ENCODE measurements at places on chromosomes 6 and 20.

GRCh38 chr6:109299776-109300564 is 82.3 kb downstream of the CD164 start:
- no peak for DNase-seq

DNA sequence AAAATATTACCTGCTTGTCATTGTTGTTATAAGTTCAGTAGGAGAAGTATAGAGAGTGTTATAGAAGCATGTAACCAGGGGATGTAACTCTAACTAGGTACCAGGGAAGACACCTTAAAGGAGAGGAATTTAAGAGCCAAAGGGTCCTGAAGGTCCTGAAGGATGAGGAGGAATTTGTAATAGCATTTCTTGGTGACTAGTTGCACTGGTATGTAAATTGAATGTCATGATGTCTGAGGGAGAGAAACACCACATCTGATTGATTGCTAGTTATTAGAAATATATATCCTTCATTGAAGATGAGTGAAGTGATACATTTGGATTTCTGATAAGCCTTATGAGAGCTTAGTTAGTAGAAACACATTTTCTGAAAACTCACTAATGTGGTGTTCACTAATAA is 643.8 kb downstream of the RFPL4B start:
- no peak for DNase-seq

GRCh38 chr6:169424821-169425240 is 171.2 kb upstream of the THBS2 start:
- no peak for DNase-seq

DNA sequence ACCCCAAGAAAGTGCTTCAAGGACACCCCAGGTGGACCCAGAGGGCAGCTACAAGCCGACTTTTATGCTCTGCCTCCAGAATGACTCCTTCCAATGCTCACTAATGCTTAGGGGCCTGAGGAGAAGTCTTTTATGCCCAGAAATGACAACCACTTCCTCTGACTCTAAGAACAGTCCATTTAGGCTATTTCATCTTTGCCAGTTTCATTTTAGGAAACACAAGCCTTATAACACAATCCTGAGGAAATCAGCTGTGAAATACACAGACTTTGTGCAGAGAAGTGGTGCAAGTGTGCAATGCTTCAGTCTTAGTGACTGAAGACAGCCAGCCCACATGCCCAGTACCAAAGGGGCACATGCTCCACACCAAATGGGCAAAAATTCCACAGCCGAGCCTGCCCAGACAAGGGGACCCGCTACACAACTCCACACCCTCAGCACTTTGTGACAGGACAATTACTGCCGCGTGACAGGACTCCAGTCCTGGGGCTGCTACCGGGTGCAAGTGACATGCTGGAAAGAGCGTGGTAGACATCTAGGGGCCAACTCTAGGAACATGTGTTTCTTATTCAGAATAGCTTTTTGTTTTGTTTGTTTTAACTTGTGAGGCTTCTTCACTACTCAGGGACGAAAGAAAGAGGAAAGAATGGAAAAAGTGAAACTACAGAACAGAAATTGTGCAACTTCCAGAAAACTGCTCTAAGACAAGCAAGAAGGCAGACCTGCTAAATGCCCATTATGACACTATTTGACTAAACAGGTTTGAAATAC is 28.2 kb upstream of the PLAGL1 start:
- no peak for DNase-seq

DNA sequence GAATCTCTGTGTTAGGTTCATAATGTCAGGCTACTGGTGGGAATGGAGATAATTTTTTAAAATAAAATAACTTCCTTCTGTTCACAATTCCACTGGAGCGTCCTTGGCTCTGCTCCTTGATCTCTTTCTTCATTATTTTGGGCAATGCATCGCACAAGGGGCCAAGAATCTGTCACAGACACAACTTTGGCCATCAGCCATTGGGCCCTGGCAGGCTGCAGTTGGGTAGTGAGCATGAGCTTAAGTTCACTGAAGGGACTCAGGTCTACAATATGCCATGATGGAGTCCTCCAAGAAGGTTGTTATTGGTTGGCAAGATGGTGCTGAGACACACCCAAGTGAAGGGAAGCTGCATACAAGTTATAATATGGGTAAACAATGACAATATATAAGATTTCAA is 40.0 kb downstream of the CYP39A1 start:
- no peak for DNase-seq

- DNase-seq: no peak
These were observed 41.9 kb upstream of the TMEM170B start for GRCh38 chr6:11495565-11496145.

DNA sequence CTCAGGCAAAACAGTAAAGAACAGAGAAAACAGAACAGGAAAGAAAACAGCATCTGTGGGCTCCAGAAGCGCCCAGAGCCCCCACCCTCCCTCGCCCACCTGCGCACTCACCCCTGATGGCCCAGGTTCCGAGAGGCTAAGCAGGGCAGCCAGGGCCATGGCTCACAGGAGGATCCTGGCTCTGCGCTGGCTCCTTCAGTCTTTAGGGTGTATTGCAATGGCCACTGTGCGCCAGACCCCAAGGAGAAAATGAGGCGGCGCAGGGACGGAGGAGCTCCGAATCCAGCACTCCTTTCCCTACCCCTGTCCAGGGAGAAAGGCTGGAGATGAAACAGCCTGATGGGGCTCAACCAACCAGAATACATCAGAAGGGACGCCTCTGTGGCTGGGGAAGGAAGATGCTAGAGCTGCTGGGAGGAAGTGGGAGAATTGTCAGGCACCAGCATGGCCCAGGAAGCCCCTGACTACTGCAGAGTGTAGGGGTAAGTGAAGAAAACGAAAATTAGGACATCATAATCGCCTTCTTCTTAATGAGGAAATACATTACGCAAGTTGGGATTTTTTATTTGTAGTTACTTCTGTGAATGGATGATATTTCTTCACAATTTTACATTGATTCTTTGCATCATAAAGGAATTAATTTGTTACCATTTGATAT is 49.0 kb downstream of the COL11A2 start:
- no peak for DNase-seq

GRCh38 chr6:18263418-18264218 is 712 bp downstream of the DEK start:
- no peak for DNase-seq

GRCh38 chr20:59560588-59561227 is 43.6 kb upstream of the PHACTR3 start:
- DNase-seq: peak; percentile 82

DNA sequence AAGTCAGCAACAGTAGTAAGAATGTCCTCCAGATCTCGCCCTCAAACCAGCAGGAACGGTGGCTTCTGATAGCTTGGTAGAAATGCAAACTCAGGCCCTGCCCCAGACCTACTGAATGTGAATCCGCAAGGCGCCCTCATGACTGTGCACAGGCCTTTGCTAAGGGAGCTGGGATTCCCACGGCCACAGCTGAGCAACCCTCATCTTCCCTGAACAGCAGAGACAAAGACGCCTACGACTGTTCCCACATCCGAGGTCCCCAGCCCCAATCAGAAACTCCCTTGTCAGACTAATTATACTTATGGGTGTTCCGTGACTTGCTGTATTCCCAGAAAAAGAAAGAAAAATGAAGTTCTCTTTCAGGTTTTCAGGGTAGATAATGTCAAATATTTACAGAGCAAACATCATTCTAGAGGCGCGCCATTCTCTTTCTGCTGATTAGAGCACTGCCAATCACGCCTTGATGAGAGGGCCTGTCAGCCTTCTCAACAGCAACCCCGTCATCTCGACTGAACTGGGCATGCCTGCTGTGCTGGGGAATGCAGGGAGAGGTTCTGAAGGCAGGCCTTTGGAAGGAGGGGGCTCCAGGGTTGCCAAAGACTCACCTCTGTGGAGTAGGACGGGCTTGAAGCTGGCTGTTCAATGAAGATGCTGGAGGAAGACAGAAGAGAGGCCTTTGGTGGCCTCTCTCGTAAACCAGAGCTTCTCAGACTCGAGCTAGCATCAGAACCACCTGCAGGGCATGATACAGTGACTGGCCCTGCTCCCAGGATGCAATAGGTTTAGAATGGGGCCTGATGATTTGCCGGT is 79.9 kb downstream of the ZNF217 start:
- DNase-seq: no peak

GRCh38 chr6:20608356-20608755 is 74.1 kb downstream of the CDKAL1 start:
- no peak for DNase-seq

DNA sequence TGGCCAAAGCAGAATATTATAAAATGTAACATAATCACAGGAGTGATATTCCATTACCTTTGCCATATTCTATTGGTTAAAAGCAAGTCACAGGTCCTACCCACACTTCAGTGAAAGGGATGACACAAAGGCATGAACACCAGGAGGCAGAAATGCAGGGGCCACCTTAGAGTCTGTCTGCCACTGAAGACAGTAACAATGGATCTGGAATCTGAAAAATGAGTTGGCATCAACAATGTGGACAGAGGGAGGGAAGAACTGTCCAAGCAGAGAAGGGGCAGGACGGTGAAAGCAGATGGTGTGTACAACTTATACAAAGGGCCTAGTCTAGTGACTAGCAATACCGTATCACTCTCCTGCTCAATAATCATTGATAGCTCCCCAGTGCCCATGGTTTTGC is 6.6 kb upstream of the LPIN3 start:
- no peak for DNase-seq

- no peak for DNase-seq
These were observed 27.6 kb downstream of the SYNJ2 start for GRCh38 chr6:158009114-158009891.

DNA sequence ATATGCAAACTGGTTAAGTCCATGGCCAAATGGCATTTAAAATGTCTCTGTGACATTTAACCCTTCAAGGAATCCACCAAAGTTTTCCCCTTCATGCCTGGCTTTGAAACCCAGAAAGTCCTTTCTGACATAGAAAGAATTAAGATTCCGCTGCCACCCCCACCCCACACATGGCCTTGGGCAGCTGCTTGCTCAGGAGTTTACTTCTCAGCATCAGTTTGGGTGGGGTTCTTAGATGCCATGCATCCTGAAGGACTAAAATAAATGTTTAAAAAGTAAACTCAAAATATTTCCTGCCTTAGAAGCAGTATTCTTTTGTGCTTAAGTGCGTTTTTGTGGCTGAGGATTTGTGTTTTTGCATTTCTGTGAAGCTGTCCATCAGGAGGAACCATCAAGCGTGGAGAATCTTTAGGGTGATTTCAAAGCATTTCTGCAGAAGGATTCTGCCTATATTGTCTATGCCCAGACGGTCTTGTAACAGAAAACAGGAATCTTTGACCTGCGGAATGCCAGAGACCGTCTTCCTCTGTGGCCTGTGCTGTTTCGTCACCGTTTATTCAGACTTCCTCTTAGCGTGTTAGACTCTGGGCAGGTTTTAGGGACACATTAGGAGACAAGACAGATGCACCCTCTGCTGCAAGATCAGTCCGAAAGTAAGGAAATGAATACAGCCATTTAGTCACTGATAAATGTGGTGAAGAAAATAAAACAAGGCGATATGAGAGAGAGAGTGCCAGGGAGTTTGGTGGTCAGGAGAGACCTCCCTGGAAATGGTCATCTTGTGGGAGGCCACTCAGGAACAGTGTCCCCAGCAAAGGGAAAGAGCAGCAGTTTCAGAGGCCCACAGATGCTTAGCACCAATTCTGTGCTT is 6.2 kb downstream of the DUSP22 start:
- DNase-seq: no peak

DNA sequence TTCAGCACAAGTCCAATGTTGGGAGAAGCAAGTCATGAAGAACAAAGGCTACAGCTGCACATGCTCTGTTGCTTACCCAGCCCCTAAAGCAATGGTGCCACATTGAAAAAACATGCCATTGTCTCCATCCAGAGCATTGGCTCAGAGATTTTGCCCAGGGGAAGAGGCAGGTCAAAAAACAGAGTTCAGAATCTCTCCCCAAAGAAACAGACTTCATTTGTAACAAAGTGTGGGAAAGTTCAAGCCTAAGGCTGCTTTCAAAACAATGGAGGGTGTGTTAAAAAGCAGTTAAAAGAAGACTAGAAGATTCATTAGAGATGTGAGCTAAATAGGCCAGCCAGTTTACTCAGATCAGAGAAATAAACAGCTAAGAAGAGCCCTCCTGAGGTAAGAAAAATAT is 63.6 kb downstream of the DZANK1 start:
- no peak for DNase-seq

DNA sequence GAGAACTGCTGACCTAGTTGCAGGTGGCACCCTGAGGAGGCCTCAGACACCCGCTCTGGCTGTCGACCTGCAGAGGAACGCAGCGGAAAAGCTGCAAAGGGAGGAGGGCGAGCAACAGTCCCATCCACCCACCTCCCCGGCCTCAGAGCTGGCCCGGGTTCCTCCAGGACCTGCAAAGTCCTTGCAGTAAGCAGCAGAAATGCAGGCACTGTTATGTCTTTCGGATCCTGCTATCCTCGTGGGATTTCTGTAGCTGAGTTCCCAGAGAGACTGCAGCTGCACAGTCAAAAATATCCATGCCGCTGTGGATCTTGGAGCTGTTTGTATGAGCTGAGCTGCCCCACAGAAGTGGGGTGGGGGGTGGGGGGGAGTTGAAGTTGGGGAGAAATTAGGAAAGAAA is 251.3 kb downstream of the ANKRD60 start:
- no peak for DNase-seq

DNA sequence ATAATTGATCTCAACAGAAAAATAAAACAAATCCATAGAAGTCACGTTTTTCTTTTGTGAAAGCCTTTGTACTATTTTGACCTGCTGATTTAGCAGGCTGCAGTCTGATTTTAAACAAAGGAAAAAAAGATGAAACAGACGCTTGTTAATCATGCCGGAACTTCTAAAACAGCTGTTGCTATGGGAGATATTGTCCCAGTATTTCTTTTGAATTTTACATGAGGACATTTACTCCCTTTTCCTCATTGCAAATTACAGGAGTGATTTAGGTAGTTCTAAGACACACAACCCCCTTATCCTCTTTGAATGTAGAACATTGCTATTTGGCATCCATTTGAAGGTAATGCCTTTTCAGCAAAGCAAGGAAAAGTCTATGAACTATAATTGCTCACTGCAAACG is 416.1 kb downstream of the BCKDHB start:
- DNase-seq: no peak

DNA sequence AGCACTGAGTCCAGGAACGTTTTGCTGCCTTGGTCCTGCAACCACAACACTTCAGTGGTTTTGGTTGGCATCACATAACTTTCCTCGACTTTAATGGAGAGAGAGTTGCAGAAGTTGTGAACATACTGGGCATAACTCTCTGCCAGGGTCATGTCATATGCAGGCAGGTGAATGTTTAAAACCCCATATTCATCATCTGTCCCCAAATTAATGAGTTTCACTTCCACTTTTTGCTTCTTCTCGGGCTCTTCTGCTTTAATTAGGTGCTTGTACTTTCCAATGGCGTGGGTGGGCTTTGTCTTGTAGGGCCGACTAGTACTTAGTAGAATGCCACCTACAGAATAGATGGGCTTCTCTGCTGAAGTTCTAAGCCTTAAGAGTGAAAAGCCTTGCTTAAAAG is 45.2 kb upstream of the TFAP2A start:
- no peak for DNase-seq

DNA sequence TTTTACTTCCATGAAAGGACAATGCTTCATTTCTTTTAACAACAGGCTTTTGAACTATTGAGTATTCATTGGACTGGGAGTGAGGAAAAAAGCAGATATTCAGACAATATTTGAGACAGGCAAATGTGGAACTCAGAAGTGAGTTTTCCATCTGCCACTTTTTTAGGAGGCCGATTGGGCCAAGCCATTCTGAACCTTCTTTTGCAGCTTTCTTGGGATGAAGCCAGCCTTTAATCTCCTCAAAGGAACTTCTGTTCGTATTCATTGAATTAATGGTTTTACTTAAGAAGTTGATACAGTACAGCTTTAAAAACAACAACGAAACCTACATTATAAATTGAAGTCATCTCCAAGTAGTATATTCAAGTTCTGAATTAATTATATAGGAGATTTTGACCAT is 187.1 kb upstream of the RNF217 start:
- DNase-seq: no peak

All from RWPE1 (cell line).